Stimulated activated CD8-positive, alpha-beta memory T cell treated with anti-CD3 and anti-CD28 coated beads, Interleukin-15, amount 100 ng/mL, for 48 hours (primary cell): ENCODE measurements at places on chromosomes 5 and 9.

- no peak for DNase-seq
These were observed 73.7 kb upstream of the TNC start for GRCh38 chr9:115191667-115192066.

- DNase-seq: no peak
These were observed 60.8 kb downstream of the ARHGAP26 start for GRCh38 chr5:142831009-142831383.

DNA sequence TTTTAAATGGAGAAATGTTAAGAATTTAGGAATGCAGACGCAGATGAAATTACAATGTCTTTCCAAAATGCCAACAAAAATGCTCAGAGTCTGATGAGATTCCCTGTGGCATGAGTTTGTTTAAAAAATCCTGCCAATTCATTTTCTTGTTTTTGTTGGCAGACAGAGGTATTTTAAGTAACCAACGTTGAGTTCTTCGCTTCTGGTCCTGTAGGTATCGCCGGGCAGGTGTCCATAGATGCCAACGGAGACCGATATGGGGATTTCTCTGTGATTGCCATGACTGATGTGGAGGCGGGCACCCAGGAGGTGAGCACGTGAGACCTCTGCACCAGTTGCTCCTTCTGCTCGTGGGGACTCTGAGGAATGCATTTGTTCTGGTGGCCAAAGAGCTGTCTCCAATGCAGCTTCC, 69.4 kb downstream of the NPR3 start:
- no peak for DNase-seq

GRCh38 chr5:139839232-139839815, 43.7 kb downstream of the PSD2 start:
- no peak for DNase-seq

DNA sequence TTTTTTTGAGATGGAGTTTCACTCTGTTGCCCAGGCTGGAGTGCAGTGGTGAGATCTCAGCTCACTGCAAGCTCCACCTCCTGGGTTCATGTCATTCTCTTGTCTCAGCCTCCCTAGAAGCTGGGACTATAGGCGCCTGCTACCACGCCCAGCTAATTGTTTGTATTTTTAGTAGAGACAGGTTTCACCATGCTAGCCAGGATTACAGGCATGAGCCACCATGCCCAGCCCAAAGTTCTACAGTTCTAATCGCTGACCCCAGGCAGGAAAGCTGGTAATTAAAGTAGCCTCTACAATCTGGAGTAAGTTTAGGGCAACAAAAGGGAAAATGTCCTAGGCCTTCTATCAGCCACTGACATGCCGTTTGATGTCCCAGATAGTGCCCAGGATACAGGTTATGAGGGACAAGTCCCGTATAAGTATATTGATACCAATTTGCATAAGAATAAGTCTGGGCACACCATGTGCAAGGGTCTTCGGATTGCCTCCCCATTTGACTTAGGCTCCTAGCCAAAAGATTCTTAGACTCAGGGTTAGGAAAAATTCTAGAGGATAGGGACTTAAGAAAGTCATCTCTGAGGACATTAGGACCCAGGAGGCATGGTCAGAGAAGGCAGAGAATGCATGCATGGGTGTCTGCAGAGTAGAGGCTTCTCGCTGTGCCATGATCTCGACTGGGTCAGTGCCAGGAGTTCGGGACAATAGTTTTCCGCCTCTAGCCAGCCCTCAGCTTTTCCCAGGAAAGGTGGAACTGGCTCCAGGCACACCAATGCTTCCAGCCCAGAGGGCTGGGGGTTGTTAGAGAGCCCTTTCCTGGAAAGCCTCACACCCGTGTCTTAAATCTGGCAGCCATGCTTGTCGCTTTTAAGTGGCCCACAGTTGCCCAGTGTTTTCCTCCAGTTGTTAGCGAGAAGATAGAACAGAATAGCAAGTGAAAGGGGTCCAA, 1111.1 kb downstream of the TAF11L14 start:
- no peak for DNase-seq
